ENCODE measurements at places on chromosomes 13 and 19.

DNA sequence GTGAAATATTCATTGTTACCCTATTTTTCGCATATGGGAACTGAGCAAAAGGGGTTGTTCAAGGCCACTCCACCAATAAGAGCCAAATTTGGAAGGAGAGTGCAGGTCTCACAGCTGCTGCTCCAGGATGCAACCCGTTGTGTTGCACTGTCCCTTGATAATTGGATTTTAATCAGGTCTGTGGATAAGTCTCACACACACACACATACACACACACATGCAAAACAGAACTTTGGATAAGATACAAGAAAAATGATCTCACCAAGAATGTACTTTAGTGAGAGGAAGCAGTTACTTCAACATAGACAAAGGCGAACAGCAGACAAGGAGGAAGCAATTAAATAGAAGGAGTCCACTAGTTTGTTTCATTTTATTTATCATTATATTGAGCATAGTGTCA lies 127.3 kb upstream of the EDNRB start:
- DNase-seq, result no peak

GRCh38 chr13:64993514-64994164 lies 2236.5 kb downstream of the PCDH9 start:
- DNase-seq, result no peak

- DNase-seq, result no peak
Observed at GRCh38 chr13:72156760-72157159, 289.8 kb upstream of the DACH1 start.

- DNase-seq, result no peak
Observed at GRCh38 chr13:26062853-26063444, 11.1 kb upstream of the SHISA2 start.

DNA sequence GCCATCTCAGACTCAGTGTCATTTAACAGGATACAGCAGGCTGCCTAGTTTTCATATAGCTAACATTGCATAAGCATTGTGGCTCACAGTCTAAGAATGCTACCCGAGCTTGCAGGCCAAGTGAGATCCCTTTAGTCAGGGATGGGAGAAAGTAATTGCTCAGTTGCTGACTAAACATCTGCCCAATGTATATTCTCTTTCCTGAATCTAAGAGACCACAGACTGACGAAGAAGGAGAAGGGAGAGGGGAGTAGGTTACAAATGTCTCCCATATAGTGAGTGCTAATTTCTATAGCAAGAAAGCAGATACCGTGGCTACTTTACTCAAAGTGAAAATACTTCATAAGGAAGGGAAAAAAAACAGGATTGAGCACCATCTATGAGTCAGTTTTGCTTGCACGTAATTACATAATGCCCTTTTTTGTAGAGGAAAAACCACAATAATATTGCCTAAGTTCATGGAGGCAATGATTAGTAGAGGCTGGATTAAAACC lies 453.9 kb downstream of the COG6 start:
- DNase-seq, result peak; percentile 74

GRCh38 chr13:93226623-93227279 lies at the start of gene GPC6:
Gene GPC6, plus strand, starts transcription at chr13:93226807.
- DNase-seq, result peak; percentile 91

- DNase-seq, result no peak
Observed at GRCh38 chr19:30272554-30272953, 99.6 kb upstream of the ZNF536 start.

DNA sequence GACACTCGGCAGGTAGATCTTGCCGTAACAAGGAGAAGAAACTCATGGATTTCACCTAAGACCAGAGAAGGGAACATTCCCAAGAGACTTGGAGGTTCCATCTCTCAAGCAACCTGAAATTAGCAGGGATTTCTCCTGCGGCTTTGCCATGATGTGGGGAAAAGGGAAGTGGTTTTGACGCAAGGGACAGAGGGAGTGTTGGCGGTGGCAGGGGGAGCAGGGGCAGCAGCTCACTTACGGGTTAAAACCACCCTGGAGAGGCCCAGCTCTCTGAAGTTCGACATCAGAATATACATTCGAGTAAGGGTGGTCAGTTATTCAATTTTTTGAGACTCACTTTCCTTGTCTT lies 76.1 kb upstream of the POMP start:
- no peak for DNase-seq

DNA sequence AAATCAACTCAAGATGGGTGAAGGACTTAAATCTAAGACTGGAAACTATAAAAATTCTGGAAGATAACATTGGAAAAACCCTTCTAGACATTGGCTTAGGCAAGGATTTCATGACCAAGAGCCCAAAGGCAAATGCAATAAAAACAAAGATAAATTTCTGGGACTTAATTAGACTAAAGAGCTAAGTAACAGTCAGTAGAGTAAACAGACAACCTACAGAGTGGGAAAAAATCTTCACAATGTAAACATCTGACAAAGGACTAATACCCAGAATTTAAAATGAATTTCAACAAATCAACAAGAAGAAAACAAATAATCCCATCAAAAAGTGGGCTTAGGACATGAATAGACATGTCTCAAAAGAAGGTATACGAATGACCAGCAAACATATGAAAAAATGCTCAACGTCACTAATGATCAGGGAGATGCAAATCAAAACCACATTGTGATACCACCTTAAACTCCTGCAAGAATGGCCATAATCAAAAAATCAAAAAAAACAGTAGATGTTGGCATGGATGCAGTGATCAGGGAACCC lies 6.3 kb upstream of the RFX1 start:
- DNase-seq, result no peak

DNA sequence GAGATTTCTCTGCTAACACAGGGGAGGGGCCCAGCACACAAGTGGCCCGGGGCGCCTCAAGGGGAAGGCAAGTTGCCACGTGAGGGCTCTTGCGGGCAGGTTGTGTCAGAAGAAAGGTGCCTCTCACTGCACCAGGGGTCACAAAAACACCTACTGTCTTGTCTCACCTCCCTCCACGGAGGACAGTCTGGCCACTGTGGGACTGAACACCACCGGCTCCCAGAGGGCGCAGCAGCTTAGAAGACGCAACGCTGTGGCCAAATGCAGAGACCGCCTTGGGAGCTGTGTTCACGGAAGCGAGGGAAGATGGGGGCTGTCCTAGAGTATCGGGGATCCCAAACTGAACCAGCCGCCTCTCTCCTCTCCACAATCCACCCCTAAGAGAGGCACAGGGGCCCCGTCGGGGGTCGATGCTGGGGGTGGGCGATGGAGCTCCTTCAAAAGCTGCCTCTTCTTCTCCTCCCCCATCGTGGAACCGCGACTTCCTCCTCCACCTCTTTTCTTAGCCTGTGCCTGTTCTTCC lies 177.5 kb downstream of the FOXO1 start:
- no peak for DNase-seq

GRCh38 chr19:2546128-2547032 lies 70.5 kb downstream of the GADD45B start:
- DNase-seq, result no peak

DNA sequence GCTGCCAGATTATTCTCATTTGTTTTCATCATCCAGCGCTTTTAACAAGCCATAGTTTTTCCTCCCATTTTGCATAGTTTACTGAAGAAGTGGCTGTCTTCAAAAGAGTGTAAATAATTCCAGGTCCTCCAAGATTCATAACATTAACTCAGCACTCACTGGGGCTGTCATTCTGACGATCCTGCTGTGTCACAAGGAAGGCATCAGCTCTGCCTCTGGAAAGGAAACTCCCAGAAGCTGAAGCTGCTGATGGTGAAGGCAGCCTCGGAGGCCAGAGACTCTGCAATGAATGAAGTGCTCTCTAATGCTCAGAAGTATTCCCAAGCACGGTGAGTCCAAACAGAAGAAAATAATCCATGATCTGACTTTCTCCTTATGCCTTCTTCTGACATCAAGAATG lies 60.0 kb downstream of the FLT1 start:
- no peak for DNase-seq

GRCh38 chr13:113485545-113485944 lies 5.0 kb downstream of the DCUN1D2 start:
- DNase-seq, result no peak

- DNase-seq, result peak; percentile 57
Observed at GRCh38 chr13:35979361-35979951, 151.7 kb downstream of the DCLK1 start.

- no peak for DNase-seq
Observed at GRCh38 chr13:24187185-24187584, 26.7 kb downstream of the SPATA13 start.

GRCh38 chr13:76314495-76314894 lies 571.7 kb downstream of the KCTD12 start:
- DNase-seq, result no peak

DNA sequence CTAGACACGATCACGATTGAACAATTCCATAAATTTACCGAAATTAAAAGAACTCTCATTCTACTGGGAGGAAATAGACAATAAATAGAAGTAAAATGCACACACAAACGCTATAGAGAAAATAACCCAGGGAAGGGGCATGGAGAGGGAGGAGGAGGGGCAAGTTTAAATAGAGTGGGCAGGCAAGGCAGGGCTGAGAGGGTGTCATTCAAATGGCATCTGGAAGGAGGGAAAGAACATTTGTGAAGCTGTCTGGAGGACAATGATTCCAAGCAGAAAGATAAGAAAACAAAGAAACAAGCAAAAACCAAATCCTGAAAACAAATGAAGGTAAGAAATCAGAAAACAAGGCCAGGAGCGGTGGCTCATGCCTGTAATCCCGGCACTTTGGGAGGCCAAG lies 45.6 kb upstream of the GTF2F2 start:
- DNase-seq, result no peak

DNA sequence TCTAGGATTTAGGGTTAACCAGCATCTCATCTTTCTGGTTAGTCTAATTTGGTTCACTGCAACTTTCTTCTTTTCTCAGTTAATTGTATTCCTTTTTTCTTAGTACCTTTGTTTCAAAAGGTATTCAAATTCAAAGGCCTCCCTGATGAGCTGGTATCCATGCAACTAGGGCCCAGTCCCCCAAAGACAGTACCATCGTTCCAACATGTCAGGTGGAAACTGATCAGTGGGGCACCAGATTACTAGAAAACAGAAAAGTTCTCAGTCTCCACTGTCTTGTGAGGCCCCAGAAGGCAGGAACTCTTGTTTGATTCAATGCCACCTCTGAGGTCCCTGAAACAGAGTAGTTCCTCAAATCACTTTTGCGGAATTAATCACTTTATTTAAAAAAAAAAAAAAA lies 303.2 kb upstream of the NBEA start:
- no peak for DNase-seq

- no peak for DNase-seq
Observed at GRCh38 chr19:39843919-39844793, 2.0 kb downstream of the FBL start.

- no peak for DNase-seq
Observed at GRCh38 chr13:101210774-101211173, 205.5 kb downstream of the NALCN start.

DNA sequence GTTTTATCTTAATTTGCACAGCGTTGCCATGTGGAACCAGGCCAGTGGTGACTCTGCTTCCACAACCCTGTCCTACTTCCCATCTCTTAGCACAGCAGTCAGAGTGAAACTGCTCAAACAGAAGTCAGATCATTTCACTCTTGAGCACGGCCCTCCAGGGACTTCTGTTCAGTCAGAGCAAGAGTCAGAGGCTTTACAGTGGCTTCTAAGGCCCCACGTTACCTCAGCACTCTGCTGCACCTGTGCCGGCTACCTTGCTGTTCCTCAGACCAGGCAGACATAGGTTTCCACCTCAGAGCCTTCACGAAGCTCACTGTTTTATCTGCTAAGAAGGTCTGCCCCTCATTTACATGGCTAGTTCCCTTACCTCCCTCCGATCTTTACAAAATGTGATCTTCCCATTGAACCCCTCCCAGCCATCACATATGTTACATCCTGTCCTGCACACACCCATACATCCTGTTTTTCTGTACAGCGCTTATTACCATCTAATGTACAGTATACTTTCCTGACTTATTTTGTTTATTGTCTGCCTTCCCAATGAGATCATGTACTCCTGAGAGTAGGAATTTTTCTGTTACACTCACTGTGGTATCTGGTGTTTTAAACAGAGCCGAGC lies 41.6 kb downstream of the TM9SF2 start:
- no peak for DNase-seq

DNA sequence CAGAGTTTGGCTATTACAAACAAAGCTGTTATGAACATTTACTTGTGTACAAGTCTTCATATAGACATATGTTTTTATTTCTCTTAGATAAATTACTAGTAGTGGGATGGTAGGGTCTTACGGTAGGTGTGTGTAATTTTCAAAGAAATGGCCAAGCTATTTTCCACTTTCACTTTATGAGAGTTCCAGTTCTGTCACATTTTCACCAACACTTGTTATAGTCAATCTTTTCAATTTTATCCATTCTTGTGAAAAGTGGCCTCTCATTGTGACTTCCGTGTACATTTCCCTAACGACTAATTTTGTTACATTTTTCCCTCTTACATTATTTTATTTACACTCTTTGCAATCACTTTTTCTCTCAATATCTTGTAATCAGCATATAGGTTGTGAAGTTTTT lies 18.3 kb downstream of the MBD3L1 start:
- DNase-seq, result no peak

DNA sequence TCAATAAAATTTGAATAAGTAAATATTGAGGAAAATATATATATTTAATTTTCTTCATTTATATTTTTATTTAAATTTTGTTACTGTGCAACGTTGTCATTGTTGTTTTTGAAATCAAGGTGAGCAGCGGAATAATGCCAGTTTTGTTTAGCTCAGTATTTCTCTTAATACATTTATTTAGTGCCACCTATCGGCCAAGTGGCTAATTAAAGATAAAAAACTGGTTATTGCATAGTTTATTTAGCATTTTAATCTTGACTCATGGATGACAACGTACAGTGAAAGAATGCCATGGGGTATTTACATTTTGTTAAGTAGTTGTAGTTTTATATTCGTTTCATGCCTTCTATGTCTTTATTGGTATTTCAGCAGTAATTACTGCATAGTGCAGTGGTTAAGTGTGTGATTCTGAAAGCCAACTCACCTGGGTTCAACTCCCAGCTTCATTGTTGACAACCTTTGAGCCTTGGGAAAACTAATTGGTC lies 265.9 kb downstream of the MYO16 start:
- no peak for DNase-seq
